ENCODE measurements at places on chromosomes 2 and 18.

- DNase-seq = no peak
These were observed 699.8 kb downstream of the GALR1 start for GRCh38 chr18:77949355-77949973.

GRCh38 chr2:133426791-133427190, 141.5 kb downstream of the NCKAP5 start:
- DNase-seq = no peak

- DNase-seq = no peak
These were observed 458.5 kb upstream of the SALL3 start for GRCh38 chr18:78521136-78521535.

- DNase-seq = no peak
These were observed 20.2 kb downstream of the CHRNA1 start for GRCh38 chr2:174744111-174744510.

DNA sequence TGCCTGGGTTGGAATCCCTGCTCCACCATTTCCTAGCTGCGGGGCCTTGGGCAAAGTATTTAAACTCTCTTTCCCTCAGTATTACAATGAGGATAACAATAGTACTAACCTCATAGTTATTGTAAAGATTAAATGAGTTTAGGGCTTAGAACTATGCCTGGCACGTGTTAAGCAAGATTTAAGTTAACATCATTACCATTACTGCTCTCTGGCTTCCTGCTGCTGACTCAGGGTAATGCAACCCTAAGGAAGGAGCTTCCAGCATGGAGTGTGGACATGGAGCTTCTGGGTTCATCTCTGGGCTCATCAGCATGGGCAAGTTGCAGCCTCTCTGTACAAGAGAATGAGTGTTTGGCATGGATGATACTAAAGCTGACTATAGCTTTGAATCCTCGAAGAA, 374.2 kb upstream of the MAP2 start:
- no peak for DNase-seq

GRCh38 chr2:14288016-14288415, 344.5 kb upstream of the LRATD1 start:
- peak; percentile 22 for DNase-seq

- no peak for DNase-seq
These were observed 51.2 kb upstream of the GLI2 start for GRCh38 chr2:120684289-120685065.

GRCh38 chr2:1925516-1925915, 181.2 kb upstream of the PXDN start:
- DNase-seq = no peak

DNA sequence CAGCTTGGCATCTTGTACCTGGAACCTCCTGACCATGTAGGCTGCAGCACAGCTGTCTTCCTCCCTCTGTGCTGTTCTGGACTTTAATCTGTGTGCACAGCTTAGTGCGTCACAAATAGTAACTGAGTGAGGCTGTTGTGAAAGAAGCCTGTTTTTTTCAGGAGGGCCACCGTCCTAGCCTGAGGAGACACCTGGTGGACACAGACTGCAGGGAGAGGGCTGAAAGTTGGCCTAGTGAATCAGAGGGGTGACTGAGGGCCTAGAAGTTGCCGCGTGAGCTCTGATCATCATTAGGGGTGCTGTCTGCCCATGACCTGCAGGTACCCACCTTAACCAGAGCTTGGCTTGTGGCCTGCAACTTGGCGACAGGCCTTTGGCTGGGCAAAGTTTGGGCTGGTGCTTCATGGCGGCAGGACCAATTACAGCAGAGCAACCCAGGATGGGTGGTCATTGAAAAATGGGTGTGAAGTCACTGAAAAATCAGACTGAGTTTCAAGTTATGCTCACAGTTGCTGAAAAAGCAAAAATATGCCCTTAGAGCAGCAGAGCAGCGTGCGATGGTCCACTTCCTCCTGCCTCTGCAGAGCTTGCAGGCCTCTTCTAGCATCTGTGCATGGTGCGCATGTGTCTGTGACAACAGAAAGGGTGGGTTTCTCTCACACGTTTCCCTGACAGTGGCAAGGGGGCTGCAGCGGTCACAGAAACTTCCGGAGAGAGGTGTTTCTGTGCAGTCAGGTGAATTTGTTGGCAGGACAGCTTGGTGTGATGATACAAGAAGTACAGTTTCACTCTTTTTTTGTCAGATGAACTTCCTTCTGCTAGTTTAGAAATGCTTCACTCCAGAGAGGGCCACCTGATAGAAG, 9.6 kb downstream of the GDF7 start:
- DNase-seq = no peak

- peak; percentile 99 for DNase-seq
These were observed 425.7 kb downstream of the SETBP1 start for GRCh38 chr18:45106331-45106774.

GRCh38 chr2:62459106-62459505, 46.9 kb downstream of the TMEM17 start:
- no peak for DNase-seq

- DNase-seq = no peak
These were observed 8.9 kb upstream of the RPRM start for GRCh38 chr2:153487448-153487847.

GRCh38 chr2:3204031-3204821, 173.4 kb downstream of the EIPR1 start:
- no peak for DNase-seq

DNA sequence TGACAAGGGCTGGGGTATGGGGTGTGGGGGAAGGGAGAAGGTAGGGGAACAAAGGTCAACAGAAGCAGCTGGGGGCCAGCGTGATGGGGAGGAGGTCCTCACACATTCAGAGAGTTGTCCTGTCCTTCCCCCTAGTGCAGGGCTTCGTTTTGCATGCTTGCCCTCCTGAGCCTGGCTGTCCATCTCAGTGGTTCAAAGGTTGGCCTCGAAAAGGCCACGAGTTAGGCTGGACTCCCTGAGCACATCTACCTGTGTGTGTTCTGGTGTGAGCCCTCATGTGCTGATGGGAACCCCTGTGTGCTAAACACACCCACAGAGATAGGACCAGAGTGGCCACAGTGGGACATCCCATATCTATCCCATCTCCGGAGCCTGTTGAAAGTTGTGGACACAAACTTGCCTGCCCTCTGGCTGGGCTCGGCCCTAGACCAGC, 51.9 kb downstream of the EPAS1 start:
- no peak for DNase-seq

- no peak for DNase-seq
These were observed 146.3 kb downstream of the GALR1 start for GRCh38 chr18:77395953-77396352.

- no peak for DNase-seq
These were observed 212.9 kb downstream of the MTX2 start for GRCh38 chr2:176482107-176482506.

DNA sequence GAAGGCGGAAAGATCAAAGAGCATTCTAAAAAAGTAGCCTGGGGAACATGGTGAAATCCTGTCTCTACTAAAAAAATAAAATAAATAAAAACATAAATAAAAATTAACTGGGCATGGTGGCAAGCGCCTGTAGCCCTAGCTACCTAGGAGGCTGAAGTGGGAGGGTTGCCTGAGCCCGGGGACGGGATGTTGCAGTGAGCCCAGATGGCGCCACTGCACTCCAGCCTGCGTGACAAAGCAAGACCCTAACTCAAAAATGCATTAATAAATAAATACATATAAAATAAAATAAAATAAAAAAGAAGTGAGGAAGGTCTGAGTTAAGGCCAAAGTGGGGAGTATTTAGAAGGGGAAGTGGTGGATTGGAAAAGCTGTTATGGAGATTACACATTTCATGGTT, 1.3 kb upstream of the PSMD14 start:
- DNase-seq = peak; percentile 27

GRCh38 chr2:44912660-44913059, 28.8 kb upstream of the SIX3 start:
- DNase-seq = peak; percentile 32

DNA sequence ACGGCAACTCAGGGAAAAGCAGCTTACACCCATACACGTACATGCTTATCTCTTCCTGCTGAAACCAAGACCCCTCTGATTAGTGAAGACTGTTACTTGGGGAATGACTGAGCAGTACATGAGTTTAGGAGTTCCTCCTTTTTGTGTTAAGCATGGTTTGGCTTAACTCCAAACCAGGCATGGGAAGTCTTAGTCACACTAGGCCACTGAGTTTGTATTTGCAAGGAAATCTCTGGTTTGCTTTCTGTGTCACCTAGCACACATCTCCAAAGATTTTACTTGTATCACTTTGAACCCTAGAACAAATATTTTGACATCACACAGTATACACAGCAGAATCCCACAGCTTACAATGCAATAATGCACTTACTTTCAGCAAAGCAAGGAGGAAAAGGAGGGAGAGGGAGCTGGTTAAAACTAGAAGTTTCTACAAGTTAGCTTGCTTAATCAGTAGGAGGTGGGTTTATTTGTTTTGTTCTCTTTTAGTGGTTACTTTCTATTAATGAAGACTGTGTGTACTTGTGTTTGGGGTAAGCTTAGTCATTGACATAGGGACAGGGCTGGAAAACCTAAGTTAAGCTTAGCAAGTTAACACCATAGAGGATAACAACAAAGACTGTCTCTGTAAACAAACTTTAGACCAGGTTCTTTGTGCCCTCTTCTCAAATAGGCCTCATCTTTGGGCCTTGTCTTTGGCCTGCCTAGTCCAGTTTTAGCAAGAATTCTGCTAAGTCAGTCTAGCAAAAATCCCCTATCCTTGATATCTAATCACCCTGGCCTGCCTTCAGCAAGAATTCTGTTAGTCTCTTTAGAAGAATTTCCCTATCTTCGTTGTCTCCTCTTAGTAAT, 219.4 kb downstream of the MREG start:
- DNase-seq = peak; percentile 94

DNA sequence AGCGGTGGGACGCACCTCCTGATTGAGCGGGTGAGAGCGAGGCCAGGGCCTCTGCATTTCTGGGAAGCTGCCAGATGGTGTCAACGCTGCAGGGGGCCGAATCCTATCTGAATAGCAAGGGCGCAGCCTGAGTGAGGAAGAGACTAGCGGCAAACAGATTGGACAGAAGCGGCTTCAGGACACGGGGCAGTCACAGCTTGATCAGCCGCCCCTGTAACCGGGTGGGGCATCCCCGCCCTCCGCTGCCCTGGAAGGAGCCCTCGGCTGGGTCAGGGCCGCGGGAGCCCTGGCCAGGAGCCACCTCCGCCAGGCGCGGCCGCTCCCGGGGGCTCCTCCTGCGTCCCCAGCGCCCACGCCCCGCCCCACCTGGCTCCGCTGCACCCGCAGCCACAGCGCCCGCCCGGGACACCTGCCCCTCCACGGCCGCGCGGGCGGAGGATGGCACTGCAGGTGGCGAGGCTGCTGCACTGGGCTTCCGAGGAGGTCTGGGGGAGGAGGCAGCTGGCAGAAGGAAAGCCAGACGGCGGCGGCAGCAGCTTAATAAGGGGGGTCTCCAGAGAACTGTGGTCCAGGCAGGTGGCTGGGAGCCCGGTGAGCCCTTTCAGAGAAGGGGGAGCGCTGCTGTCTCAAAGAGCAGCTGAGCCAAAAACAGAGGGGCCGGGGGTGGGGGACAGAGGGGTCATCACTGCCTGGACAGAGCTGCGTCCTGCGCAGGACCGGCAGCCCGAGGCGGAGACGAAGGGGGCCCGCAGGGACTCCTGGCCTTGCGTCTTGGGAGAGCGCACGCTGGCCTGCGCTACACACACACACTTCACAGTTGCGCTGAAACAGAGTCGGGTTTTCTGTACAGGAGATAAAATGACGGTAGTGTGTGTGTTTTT, 18.8 kb upstream of the SOX11 start:
- no peak for DNase-seq

GRCh38 chr2:9106338-9107167, 100.1 kb upstream of the ASAP2 start:
- no peak for DNase-seq

DNA sequence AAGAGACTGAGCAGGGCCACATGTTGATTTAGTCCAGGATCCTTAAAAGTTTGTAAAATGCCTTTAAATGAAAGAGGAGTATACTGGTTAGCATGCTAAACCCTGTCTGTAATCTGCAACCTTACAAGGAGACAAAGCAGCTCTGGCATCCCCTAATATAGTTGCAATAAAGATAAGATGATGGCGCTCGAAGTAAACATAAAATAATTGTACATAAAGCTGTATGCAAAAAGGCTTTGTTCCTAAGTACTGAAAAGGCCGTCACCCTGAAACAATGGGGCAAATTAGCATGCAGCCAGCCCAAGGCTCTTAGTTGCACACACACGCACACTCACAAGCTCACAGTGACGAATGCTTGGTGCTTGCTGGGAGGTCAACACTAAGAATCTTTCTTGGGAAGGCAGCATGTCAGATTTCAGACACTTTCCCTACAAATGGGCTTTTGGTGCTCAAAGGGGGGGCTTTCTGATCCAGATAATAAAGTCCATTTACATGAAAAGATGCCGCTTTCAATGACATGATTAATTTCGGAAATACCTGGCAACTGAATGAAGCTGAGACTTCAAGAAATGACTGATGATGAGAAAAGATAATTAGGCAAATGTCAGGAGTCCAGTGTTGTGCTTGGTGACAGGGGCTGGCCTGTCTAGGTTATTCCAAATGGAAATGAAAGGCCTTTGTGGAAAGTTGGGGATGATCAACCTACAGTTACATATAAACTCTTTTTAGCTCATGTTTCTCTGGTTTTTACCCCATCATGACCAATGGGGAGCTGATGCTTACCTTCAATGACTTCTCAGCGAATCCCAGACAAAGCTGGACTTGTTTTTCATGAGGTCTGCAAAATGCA, 370.3 kb downstream of the MEIS1 start:
- no peak for DNase-seq

DNA sequence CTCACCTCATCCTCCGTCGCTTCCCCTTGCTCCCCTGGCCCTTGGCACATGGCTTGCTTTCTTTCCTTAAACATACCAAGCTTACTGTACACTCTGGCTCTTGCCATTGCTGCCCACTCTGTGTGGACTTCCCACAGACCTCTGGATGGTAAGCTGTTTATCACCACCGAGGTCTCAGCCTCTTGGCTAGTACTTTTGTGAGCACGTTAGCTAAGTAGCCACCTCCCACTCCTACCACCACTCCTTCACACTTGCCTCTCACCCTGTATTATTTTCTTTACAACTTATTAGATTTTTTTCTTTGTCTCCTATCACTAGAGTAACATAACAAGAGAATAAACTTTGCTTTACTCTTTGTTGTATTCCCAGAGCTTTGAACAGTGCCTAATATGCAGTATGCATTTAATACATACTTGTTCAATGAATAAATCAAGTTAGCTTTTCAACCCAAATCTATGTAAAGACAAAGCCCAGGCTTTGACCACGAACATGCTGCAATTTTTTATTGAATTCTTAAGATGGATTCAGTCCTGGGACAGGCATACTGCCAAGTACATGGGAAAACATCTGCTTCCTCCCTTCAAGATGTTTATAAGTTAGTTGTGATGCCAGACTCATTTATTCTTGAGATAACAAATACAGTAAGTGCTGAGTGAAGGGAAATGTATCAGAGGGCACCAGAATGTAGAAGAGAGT, 25.0 kb upstream of the MSGN1 start:
- DNase-seq = no peak

- no peak for DNase-seq
These were observed 158.2 kb downstream of the NEB start for GRCh38 chr2:151576080-151576479.

- DNase-seq = no peak
These were observed 10.7 kb downstream of the C2orf80 start for GRCh38 chr2:208179028-208179609.

DNA sequence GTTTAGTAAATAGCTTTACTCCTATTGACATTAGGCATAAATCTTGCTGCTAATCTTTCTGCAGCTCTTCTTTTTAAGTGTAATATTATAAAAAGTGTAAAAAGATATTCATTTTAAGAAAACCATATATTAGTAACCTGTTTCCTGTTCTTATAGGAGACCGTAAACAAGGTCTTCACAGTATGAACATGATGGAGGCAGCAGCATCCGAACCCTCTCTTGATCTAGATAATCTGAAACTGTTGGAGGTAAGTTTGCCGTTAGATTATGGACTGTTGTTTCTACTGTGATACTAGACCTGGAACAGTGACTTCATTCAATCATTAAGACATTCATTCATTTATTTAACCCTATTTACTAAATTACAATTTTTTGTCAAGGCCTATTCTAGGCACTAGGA, 120.0 kb upstream of the FAM117B start:
- no peak for DNase-seq
